Activated CD8-positive, alpha-beta memory T cell treated with anti-CD3 and anti-CD28 coated beads for 4 hours (primary cell): ENCODE measurements at places on chromosomes 4 and X.

DNA sequence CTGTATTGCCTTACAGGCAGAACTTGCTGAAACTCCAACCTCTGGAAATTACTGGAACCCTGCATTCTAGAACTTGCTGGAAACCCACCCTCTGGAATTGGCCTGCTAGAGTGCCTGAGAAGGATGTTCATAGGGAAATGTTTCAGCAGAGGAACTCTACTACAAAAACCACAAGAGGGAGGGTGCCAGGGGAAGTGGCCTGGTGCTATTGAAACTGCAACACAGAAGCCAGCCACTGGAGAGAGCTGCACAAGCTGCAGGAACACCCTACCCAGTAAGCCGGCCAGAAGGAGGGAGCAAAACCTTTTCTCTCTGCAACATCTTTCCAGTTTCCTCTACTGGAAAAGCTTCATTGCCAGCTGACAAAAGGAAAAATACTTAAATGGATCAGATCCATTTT is 2.5 kb upstream of the BRWD3 start:
- peak; percentile 0 for DNase-seq

DNA sequence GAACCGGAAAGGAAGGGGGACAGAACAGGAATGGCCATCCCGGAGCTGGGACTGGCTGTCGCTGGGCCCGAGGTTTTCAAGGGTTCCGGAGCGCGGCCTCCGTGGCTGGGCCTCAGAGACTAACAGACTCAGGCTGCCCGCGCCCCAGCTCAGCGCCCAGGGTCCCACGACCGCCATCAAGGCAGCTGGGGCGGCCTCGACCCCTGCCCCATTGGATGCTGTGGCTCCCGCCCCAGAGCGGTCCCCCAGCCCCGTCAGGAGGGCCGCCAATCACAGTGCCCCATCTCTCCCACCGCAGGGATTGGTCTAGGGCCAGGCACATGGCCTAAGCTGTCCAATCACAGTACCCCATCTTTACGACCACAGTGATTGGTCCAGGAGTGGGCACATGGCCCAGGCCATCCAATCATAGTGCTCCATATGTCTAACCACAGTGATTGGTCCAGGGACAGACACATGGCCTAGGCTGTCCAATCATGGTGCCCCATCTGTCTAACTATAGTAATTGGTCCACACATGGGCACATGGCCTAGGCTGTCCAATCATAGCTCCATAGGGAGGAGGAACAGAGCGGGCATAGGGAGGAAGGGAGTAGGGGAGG is 105.3 kb upstream of the NKX1-1 start:
- no peak for DNase-seq

GRCh38 chr4:159374749-159375530 is 272.1 kb downstream of the RAPGEF2 start:
- DNase-seq = no peak

GRCh38 chrX:22526339-22526738 is 253.6 kb downstream of the CBLL2 start:
- no peak for DNase-seq

DNA sequence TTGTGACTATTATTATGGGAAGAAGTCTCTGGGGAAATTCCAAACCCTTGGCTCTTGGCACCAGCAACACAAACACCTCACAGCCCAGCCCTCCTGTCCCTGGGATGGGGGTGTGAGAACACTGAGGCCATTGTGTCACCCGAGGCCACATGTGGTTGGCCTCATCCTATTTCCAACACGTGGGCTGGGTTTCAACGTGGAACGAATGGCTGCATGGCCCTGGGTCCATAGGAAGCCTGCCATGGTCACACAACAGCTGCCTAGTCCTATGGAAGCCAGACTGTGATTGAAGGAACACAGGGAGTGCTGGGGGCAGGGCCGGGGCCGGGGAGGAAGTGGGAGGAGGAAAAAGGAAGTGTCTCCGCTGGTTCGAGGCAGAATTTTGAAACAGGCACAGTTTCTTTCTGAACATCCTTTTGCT is 10.0 kb downstream of the CLCN4 start:
- DNase-seq = no peak

DNA sequence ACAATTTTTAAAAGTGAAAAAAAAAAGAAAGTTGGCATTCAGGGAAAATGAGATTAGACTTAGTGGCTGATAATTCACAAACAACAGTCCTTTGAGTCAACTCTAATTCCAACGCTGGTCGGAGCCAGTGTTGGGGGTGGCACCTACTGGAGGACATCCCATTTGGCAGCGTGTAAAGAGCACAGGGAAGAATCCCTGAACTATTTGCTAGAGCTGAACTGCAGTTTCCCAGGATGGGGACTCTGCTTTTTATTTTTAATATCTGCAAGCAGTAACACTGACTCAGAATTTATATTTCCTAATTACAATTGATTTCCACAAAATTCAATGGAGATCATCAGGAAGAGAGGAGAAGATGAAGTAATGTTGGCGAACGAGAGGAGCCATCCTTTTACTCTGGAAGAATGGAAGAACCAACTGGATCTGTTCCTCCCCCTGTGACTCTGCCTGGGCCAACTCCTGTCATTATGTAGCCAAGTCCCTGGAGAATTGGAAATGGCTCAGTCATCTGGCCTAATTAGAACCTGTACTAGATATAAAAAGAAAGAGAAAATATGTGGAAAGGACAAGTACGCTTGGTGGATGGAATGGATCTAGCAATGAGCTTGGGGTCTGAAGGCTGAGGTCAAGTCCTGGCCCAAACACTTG is 76.7 kb downstream of the IRF2 start:
- no peak for DNase-seq

DNA sequence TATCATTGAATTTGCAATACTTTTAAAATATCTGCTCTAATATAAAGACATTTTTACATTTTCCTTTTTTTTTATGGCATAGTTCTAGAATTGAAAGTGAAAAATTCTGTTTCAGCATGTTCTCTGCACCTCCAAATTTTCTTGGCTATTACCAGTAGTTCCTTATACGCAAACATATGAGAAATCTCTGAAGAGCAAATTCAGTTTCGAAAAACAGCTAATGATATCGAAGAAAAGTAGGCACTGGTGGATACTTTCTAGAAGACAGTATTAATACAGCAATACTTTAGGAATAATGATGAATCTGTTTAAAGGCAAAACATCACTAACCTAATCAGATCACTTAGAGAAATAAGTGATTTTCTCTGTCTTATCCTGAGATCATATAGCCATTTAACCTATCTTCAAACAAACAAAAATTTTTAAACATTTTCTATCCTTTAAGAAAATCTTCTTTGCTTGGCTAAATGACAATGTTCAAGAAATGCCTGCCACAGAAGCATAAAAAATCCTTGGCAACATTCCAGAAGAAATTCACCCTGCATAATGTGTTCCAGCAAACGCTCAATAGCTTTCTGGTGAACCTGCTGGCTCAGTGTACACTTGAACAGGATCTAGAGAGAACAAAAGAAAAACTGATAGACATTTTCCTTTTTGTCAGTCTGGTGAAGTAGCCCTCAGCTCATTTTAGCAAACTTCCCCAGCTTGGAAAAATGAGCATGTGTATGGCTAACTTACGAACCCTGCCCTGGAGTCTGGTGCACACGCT is 51.2 kb upstream of the KLF3 start:
- DNase-seq = no peak
